A673 (cell line): ENCODE measurements at places on chromosomes 3 and 15. TPM values are rescaled to one million over a fixed set of nuclear protein-coding genes. Genes with fewer than 3 reads are reported as not detected.
A peak's percentile ranks its signal among the peaks of the same experiment; 100 is the strongest.

DNA sequence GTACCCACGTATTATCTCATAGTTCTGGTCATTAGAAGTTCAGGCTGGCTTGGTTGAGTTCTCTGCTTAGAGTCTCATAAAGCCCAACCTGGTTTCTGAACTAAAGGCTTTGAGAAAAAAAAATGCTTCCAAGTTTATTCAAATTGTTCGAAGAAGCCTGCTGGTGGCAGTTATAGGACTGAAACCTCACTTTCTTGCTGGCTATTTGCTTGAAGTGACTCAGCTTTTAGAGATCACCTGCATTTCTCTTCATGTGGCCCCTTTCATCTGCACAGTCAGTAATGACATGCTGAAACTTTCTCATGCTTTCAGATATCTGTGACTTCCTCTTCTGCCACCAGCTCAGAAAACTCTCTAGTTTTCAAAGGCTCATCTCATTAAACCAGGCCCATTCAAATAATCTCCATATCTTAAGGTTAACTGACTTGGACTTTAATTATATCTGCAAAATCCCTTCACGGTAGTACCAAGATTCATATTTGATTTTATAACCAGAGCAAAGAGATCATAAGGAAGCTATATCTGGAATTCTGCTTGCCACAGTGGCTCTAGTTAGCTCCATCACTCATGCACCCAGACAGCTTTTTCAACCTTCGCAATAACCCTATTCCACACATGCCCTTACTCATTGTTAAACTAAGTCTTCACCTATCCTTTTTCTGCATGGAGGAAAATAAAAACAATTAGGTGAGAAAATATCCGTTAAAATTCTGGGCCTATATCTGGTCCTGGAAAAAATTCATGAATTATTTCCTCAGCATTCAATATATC, 433.8 kb upstream of the CBLB start:
- no peaks in the 10 kb centered on the region for H3K27me3 ChIP-seq
- no peaks in the 10 kb centered on the region for H3K4me1 ChIP-seq
- no peak overlapping the region for H3K27ac ChIP-seq
- no peak for DNase-seq

Gene CCR4
- total RNA-seq: not detected in 2 replicates

- no peak overlapping the region for H3K27ac ChIP-seq
- no peak for DNase-seq
- no peaks in the 10 kb centered on the region for H3K27me3 ChIP-seq
- H3K4me1 ChIP-seq: no peaks in the 10 kb centered on the region
- H3K36me3 ChIP-seq: no peaks in the 10 kb centered on the region
Measured at GRCh38 chr3:169846458-169847193, 23.1 kb downstream of the LRRC31 start.

DNA sequence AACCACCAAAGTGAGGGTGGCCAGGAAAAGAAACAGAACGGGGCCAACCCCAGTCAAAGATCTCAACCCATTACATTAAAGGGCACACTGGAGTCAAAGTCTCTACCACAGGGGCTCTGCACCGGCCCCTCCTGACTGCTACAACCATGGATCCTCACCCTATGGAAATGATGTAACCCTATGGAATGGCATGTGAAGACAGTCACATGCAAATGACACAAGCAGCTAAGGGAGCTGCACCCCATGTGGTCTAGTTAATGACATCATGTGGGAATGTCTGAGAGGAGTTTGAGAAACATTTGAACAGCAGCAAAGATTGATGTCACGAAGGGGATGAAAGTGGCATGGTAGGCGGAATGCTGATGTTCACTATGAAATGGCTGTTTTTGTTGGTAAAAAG, 298.2 kb upstream of the SLCO3A1 start:
- no peak overlapping the region for H3K4me3 ChIP-seq
- no peaks in the 10 kb centered on the region for H3K36me3 ChIP-seq
- no peak overlapping the region for H3K27ac ChIP-seq
- no peaks in the 10 kb centered on the region for H3K27me3 ChIP-seq
- DNase-seq: peak; percentile 74
- H3K4me1 ChIP-seq: no peaks in the 10 kb centered on the region

Gene MGLL
- 0.39 and 0.90 TPM in 2 replicates for total RNA-seq

DNA sequence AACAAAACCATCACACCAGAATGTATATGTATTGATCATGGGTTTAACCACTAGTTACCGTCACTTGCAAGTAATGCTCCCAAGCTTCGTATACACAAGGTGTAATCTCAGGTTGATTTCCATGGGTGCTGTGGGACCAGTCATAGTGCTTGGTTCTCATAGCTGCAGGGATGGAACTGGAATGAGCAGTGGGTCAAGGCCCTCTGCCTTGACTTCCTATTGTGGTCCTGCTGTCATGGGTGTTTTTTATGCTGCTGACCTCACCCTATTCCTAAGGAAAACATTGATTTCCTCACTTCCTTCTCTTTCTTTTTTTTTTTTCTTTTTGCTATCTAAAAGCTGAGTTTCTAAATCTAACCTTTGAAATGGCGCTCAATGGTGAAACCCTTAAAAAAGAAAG, 325.6 kb upstream of the RASGRP1 start:
- no peak overlapping the region for H3K4me3 ChIP-seq
- H3K27ac ChIP-seq: no peak overlapping the region
- no peaks in the 10 kb centered on the region for H3K4me1 ChIP-seq
- H3K27me3 ChIP-seq: peaks cover 7% of the 10 kb centered on the region

Gene SI
- not detected in 2 replicates for total RNA-seq

DNA sequence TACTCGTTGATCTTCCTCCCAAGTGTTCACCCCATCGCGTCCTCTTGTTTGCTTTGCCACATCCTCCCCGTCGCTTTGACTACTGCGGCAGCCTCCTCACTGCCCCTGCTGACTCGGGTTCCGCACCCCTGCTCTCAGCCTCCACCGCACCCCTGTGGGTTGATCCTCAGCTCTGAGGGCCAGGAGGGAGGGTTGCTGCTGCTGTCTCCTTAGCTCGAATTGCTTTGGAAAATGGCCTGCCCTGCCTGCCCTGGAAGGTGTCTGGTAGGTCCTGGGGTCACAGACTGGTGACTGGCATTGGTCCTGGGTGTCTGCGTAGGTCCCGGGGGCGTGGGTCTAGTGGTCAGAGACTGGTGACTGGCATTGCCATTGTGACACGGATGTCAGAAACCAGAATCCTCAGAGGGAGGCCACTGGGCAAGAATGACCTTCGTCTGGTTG, 9.4 kb downstream of the MUC4 start:
- H3K4me3 ChIP-seq: no peak overlapping the region
- no peaks in the 10 kb centered on the region for H3K4me1 ChIP-seq
- DNase-seq: no peak
- H3K27me3 ChIP-seq: no peaks in the 10 kb centered on the region

DNA sequence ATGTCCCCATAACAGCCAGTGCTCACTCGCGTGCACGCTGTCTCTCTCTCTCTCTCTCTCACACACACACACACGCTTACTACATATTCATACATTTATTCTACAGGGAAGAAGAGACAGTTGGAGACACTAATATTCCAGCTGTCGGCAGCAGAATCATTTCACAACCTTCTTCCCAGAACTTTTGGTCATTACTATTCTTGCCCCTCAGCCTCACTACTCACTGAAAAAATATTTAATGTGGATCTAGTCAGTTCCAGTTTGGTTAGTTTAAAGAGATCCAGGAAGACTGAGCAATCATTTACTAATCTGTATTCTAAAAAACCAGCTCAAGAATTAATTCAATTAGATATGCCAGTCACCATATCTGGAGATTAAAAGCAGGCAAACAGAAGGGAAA, 394.9 kb downstream of the PTPRG start:
- H3K4me3 ChIP-seq: no peak overlapping the region
- no peak for DNase-seq
- H3K27me3 ChIP-seq: no peaks in the 10 kb centered on the region

DNA sequence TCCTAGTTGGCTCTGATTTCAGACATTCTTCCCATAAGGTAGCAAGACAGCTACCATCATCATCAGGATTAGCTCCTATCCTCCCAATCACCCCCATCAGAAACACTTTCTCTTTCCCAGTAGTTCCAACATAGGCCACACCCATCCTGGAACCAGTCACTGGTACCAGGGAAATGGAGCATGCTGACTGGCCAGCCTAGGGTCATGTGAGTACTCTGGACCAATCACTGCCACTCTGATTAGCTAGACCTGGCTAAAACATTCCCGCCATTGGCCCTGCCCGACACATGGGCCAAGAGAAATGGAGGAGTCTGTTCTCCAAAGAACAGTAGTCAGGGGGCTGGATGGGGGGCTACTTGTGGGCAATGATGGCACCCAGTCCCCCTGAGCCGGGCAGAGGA, 12.4 kb downstream of the EFCC1 start:
- no peaks in the 10 kb centered on the region for H3K36me3 ChIP-seq
- DNase-seq: no peak
- H3K27ac ChIP-seq: no peak overlapping the region
- no peaks in the 10 kb centered on the region for H3K27me3 ChIP-seq

Gene TGFBR2
- total RNA-seq: 16.1 TPM in 2 replicates
